ENCODE measurements at places on chromosomes 1 and 21.

GRCh38 chr1:77047978-77048614 is 171.1 kb downstream of the PIGK start:
- no peak for DNase-seq

GRCh38 chr1:233435622-233436021 is 108.1 kb downstream of the MAP3K21 start:
- DNase-seq = no peak

GRCh38 chr1:94708299-94708685 is 111.9 kb upstream of the SLC44A3 start:
- DNase-seq = no peak

GRCh38 chr1:21320410-21321108 is 30.3 kb upstream of the ECE1 start:
- no peak for DNase-seq

- DNase-seq = no peak
Measured at GRCh38 chr1:94098585-94099111, 22.3 kb downstream of the ABCA4 start.

DNA sequence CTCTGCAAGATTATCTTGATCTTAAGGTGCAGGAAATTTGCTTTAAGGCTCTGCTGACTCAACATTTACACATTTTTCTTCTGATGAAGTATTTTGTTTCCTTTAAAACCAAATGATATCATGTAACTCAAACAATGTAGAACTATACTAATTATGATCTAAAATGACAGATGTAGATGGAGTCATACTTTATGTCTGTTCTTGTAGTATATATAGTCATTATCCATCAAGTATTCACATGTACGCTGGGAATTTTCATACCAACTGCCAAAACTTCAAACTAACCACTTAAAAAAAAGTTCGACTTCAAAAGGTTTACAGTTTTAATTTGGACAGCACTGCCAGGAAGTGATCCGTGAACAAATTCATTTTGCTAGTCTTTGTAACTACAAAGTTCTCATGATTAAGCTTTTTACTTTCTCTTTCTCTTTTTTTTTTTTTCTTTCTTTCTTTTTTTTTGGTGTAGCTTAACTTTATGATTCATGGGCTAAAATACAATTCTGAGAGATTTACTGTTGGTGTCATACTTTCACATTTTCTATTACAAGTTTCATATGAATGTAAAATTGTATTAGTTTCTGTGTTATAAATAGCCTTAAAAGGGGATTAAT is 509.0 kb upstream of the CXADR start:
- no peak for DNase-seq

GRCh38 chr1:183038333-183038866 is 15.2 kb downstream of the LAMC1 start:
- DNase-seq = no peak

GRCh38 chr1:20359451-20360330 is 69.0 kb downstream of the VWA5B1 start:
- DNase-seq = no peak

- no peak for DNase-seq
Measured at GRCh38 chr1:48103495-48103894, 106.3 kb upstream of the TRABD2B start.

DNA sequence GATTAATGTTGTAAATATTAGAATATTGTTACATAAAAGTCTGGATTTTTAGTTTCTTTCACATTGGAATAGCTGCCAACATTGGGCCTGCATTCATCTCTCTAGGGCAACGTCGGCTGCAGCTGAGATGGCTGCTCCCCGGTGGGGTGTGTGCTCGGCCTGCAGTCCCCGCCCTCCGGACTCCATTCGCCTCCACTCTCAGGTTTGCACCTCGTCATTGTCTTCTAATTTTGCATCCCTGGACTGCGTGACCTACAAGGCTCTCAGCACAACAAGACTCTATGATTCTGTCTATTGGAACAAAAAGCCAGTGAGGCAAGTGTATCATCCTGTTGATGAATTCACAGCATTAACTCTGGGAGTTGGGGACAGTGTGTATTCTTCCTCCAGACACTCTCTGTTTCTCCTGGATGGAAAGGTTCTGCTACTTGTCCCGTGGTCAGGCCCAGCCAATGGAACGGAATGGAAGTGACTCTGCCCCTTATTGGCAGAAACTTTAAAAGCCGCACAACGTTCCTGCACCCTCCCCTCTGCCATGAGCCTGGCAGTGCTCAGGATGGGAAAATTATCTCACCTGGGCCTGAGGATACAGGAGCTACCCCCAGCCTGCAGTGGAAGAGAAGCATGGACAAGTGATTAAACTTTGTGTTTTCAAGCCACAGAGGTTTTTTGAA is 105.0 kb upstream of the SAMD11 start:
- no peak for DNase-seq

DNA sequence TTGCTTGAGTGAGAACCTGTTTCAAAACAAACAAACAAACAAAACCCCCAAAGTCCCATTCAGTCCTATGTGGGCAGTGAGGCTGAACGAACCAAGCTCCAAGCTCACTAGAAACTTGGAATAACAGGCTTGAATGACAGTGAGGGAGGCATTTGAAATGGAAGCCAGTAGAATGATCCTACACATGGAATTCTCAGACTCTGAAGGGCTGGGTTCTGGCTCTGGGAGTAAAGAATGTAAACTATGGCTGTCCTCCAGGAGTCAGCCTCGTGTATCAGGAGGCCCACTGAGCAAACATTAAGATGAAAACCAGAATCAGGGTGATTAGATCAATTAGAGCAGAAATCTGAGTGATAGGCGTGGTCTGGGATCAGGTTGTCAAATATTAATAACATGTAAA is 14.9 kb downstream of the PCP4L1 start:
- no peak for DNase-seq

DNA sequence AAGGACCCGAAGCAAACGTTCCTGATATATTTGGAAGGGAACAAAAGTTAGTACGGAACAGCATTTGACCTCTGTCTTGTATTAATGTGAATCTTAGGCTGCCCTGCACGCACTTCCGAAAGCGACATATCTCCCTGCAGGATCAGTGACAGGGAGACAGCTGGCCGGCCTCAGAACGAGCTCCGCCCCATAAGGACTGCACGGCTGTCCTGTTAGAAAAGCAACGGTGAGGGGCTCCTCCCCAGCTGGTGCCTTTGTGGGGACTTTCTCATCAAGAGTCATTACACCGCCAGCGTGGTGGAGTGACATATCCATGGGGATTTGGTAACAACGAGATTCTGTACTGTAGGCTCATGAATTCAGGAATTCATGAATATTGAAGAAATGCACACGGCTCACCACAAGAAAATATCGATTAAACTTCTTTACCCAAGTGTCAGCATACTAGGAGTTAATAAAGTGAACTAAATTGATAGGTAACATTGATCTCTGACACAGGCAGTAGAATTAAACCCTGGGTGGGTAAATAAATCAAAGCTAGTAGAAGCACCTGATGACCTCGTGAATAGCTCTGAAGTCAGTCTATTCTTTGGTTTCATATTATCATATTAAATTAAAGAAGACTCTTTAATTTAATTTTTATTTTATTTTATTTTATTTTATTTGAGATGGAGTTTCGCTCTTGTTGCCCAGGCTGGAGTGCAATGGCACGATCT is 8.1 kb upstream of the GREM2 start:
- DNase-seq = no peak

DNA sequence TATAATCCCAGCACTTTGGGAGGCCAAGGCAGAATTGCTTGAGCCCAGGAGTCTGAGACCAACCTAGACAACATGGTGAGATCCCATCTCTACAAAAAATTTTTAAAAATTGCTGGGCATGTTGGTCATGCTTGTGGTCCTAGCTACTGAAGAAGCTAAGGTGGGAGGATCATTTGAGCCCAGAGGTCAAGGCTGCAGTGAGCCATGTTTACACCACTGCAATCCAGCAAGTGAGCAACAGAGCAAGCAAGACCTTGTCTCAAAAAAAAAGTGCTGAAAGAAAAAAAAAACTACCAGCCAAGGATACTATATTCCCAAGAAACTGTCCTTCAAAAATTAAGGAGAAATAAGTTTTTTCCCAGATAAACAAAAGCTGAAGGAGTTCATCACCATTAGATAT is 78.1 kb downstream of the SH3GLB1 start:
- DNase-seq = no peak

- DNase-seq = no peak
Measured at GRCh38 chr1:22567197-22567596, 3.9 kb downstream of the EPHA8 start.

GRCh38 chr1:248324468-248324867 is at the start of gene OR2M7:
Gene OR2M7, minus strand, starts transcription at chr1:248324568. Its CDS starts 0 bp downstream, at chr1:248324568.
- no peak for DNase-seq

DNA sequence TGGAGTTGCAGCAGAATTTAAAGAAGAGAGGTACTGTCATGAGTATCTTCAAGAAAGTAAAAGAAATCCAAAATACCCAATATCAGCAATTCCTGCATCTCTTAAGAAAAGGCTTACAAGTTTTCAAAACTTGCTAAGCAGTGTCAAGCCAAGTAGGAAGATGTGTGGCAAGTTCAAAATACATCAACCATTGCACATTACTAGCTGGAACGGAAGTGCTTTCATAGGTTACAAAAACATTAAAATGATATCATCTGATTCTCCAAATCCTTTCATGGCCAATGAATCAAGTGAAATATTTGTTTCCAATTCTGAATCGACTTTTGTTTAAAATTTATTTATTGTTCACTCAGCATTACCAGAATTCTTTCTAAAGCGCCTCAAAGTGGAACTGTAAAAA is 5.7 kb upstream of the ABCA4 start:
- DNase-seq = no peak

- DNase-seq = no peak
Measured at GRCh38 chr1:12447849-12448312, 170.1 kb downstream of the DHRS3 start.

GRCh38 chr1:98949621-98950020 is 55.0 kb downstream of the PLPPR5 start:
- DNase-seq = no peak

- DNase-seq = no peak
Measured at GRCh38 chr21:44058652-44058964, 46.5 kb downstream of the TRAPPC10 start.

GRCh38 chr1:245748240-245748639 is 593.5 kb downstream of the KIF26B start:
- DNase-seq = no peak

- no peak for DNase-seq
Measured at GRCh38 chr1:24717887-24718650, 27.2 kb upstream of the CLIC4 start.

DNA sequence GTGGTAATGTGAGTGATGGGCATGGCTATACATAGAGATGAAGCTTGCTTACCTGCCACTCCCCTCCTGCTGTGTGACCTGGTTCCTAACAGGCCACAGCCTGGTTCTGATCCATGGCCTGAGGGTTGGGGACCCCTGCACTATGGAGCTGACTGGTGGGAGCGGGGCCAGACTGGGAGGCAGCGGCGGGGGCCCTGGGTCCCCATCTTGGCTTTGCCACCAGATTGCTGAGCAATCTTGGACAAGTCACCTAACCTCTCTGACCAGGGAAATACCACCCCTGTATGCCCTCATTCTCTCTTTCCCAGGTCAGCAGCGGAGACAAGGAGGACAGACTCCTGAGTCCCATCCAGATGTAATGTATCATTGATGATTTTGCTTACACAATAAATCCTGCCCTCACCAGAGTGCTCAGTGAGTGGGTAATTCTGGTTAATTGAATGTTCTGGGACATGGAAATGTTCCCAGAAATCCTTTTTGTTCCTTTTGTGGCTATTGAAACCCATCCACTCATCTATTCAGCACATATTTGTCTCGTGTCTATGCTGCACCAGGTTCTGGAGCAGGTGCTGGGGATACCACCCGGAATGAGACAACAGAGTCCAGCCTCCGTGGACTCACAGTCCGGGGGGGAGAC is 4.1 kb upstream of the ARHGEF10L start:
- DNase-seq = no peak

DNA sequence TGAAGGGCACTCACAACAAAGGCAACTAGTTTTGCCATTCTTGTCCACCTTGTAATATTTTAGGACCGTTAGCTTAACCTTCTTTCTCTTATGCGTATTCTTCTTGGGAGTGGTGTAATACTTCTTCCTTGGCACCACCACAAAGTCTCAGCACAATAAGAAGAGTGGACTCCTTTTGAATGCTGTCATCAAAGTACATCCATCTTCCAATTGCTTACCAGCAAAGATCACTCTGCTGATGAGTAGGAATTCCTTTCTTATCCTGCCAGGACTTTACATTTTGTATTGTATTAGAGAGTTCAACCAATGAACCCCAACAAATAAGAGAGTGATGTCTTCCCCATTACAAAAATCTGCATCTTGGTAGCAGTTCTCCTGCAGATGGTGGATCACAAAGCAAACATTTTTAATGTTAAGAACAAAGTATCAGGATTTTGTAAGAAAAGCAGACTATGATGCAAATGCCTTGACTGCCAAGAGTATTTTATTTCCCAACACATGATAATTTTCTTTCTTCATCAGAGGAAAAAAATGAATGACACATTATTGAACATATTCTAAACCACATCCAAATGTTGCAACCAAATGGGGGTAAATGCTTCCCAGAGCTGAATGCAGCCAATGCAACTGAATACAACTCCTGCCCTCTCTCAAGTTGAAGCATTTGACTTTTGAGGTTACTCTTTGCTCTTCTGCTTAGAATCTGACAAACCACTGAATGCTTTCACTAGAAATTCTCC is 5.1 kb upstream of the ARNT start:
- no peak for DNase-seq

DNA sequence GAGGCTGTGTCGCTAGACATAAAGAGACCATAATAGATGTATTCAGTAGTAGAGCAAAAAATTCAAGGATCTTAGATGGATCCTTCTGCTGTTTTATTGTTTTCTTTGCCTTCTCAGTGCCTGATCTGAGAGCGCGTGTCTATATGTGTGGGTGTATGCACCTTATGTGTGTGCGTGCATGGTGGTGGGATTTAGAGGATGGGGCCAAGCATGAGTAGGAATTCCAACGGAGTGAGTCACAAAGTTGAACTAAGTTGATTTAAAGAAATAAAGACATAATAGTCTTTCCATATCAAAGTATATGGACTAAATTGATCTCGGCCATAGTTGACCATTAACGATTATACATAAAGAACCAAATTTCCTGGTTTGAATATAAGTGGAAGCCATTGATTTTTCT is 178.7 kb downstream of the CYYR1 start:
- no peak for DNase-seq

- no peak for DNase-seq
Measured at GRCh38 chr1:98277118-98277517, 356.3 kb upstream of the DPYD start.

- no peak for DNase-seq
Measured at GRCh38 chr1:219264561-219264960, 90.9 kb downstream of the LYPLAL1 start.

All from cortex of kidney (tissue), 1 donor.